ENCODE measurements at places on chromosomes 12 and 14.

GRCh38 chr12:32365473-32366064, 33.8 kb upstream of the FGD4 start:
- DNase-seq: peak; percentile 61

DNA sequence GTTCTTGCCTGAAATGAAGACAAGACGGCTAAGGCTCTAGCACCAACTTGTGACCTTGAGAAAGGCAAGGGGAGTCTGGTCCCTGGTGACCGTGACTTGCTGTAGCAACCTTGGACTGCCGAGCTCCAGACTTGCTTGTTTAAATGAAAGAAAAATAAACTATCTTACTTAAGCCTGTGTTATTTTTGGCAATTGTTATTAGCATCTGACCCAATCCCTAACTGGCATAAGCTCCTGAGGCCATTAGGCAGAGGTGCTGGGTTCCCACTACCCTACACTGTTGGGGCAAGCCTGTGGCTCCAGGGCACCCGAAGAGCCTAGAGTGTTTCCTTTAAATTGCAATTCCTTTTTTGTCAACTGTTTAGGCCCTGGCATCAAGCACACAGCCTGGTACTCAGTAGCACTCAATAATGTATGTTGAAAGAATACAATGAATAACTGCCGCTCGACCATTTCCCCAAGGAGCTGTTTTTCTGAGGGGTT, 106.9 kb upstream of the HIF1A start:
- peak; percentile 47 for DNase-seq

GRCh38 chr14:97796511-97796910, 999.3 kb downstream of the VRK1 start:
- DNase-seq: no peak

- DNase-seq: no peak
Observed at GRCh38 chr14:65387628-65388027, 24.9 kb upstream of the FUT8 start.

GRCh38 chr12:4275870-4276301, 2.3 kb downstream of the CCND2 start:
- peak; percentile 69 for DNase-seq

GRCh38 chr12:75913502-75914351, 117.8 kb downstream of the PHLDA1 start:
- DNase-seq: no peak

DNA sequence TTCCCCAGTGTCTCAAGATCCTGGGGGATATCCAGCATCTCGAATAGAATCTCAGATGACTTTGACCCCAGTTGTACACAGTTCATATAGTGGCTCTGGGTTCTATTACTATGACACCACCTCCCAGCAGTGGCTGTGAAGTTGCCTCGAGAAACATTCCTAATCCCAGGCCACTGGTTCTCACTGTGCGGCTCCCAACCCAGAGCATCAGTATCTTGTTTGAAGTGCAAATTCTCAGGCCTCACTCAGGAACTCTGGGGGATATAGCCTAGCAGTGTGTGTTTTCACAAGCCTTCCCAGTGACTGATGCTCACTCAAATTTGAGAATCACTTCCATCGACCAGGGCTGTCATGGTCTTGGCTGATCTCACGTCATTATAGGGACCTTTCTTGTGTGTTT, 69.3 kb upstream of the IGF1 start:
- no peak for DNase-seq

GRCh38 chr14:22426711-22427110, 162.3 kb downstream of the DAD1 start:
- no peak for DNase-seq

GRCh38 chr12:1702713-1703112, 11.8 kb downstream of the ADIPOR2 start:
- no peak for DNase-seq

DNA sequence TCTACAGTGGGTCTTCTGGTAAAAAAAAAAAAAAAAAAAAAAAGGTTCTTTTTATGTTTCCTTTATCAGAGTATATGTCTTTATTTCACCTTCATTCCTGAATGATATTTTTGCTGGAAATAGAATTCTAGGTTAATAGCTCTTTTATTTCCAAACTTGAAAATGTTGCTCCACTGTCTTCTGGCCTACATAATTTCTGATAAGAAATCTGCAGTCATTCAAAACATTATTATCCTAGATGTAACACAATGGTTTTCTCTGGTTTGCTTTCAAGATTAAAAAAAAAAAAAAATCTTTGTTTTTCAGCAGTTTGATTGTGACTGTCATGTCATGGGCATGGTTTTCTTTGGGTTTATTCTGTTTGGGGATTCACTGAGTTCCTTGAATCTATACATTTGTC, 19.5 kb downstream of the DCP1B start:
- no peak for DNase-seq

DNA sequence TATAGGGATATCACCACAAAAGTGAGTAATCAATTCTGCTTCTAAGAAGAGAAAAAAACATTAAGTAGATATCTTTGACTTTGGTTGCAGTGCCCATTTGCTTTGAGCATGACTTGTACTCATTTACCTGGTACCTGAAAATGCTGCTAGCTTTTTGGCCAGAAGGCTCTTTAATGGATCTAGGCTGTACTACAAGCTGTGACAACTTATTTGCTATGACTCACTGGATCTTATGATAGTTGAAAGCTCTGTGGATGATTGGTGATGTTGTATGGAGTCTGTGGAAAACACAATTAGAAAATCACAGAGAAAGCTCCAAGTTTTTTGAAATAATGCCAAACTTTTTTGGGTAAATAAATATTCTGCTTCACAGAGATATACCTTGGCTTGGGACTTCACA, 960.9 kb upstream of the FBXO33 start:
- DNase-seq: no peak

GRCh38 chr12:125105600-125105999, 40.4 kb downstream of the AACS start:
- no peak for DNase-seq

DNA sequence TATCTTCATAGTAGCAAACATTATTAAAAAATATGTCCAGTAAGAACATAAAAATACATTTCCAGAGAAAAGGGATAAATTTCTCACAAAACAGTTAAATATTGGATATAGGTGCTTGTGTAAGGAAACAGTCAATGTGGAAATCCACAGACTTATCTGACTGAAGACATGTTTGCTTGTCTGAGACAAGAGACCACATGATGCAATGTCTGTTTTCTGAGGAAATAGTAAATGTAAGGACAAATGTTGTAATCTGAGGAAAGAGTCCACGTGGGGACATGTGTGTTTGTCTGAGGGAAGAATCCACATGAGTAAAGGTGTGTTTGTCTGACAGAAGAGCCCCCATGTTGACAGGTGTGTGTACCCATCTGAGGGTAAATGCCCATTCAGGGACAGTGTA, 1093.2 kb downstream of the TMEM121 start:
- no peak for DNase-seq

- no peak for DNase-seq
Observed at GRCh38 chr14:92173668-92174067, 51.9 kb downstream of the CPSF2 start.

DNA sequence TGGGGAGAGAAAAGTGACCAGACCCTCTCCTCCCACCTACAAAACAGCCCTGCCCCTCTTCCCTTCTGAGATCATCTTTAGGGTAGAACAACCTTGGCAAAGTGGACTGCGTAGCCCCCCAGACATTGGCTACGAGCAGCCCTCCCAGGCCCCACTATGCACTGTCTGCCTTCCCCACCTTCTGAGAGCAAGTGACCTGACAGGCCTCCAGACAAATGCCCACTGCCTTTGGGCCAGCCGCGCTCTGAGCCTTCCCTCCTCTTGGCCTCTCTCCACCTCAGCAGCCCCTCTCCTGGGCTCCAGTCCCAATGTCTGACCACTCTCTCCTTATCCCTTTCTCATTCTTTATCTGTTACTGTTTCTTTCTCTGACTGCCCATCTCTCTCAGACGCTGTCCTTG, 46.5 kb upstream of the CCND2 start:
- DNase-seq: no peak

- no peak for DNase-seq
Observed at GRCh38 chr14:53180272-53181221, 27.4 kb upstream of the DDHD1 start.

- peak; percentile 18 for DNase-seq
Observed at GRCh38 chr12:89948271-89949175, 239.9 kb upstream of the ATP2B1 start.

DNA sequence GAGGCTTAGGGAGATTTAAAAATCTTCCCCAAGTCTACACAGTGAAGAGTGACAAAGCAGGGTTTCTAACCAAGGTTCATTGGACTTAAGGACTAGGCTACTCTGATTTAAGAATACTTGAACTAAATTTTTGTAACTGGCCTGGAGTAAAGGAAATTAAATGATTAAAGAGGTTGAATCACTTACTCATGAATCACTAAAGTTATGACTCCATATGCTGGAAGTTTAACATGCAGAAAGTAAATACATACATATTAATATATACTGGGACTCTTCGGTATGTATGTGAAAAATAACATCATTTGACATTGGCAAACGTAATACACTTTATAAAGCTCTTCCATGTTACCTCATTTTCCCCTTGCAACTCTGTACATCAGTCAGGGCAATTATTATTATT, 322.9 kb downstream of the KCNH5 start:
- DNase-seq: no peak

DNA sequence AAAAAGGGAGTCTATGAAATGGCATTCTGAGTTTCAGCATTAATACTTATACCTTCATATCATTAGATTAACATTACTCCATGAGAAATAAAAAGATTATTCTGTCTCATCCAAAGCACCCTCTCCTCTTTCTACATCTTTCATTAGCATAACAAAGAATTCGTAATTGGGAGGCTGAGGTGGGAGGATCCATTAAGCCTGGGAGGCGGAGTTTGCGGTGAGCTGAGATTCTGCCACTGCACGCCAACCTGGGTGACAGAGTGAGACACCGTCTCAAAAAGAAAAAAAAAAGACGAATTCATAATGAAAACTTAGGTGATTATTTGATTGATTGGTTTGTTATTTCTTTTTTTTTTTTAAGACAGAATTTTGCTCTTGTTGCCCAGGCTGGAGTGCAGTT, 1.8 kb upstream of the CDK17 start:
- DNase-seq: no peak

- DNase-seq: no peak
Observed at GRCh38 chr14:99939421-99939820, 125.8 kb upstream of the EVL start.

DNA sequence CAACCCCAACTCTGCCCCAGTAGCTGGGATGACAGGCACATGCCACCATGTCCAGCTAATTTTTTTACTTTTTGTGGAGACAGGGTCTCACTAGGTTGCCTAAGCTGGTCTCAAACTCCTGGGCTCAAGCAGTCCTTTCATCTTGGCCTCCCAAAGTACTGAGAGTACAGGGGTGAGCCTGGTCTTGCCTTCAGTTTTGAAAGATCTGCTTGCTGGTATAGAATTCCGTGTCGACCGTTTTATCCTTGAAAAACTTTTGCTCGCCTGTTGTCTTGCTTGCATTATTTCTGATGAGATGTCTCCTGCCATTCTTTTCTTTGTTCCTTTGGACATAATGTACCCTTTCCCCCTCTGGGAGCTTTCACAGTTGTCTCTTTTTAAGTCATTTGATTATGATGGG, 92.0 kb upstream of the DYNC1H1 start:
- DNase-seq: no peak

- DNase-seq: no peak
Observed at GRCh38 chr12:116287842-116288301, 10.4 kb upstream of the MED13L start.

DNA sequence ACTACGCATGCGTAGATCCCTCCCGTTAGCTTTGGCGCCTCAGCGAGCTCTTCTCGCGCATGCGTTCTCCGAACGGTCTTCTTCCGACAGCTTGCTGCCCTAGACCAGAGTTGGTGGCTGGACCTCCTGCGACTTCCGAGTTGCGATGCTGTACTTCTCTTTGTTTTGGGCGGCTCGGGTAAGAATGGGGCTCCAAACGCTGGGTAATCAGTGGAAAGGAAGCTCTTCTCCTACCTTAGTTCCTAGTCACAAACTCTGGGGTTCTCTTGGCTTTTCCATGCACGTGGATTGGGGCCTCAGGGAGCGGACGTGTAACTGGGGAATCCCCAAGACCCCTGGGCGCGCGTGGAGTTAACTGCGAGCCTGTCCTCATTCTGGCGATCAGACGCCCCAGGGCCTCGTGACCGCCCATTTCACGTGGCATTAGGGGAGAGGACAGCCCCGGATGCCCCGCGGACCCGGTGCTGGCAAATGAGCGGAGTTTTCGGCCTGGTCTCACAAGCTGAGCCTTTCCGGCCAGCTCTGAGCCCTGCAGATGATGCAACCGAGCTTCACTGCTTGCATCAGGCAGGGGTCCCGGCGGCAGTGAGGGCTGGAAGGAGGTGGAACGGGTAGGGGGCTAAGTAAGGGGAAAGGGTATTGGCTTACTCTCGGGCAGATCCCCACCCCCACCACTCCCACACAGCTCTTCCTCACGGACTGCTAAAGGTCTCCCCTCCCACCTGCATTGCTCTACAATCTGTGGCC, at the start of gene SHMT2:
TSS of gene SHMT2 (plus strand) at position 78 of the 747 bp plus-strand sequence. CDS start at position 146, 68 bp downstream.
- peak; percentile 98 for DNase-seq

GRCh38 chr12:46977871-46978375, 101.5 kb upstream of the PCED1B start:
- DNase-seq: no peak

DNA sequence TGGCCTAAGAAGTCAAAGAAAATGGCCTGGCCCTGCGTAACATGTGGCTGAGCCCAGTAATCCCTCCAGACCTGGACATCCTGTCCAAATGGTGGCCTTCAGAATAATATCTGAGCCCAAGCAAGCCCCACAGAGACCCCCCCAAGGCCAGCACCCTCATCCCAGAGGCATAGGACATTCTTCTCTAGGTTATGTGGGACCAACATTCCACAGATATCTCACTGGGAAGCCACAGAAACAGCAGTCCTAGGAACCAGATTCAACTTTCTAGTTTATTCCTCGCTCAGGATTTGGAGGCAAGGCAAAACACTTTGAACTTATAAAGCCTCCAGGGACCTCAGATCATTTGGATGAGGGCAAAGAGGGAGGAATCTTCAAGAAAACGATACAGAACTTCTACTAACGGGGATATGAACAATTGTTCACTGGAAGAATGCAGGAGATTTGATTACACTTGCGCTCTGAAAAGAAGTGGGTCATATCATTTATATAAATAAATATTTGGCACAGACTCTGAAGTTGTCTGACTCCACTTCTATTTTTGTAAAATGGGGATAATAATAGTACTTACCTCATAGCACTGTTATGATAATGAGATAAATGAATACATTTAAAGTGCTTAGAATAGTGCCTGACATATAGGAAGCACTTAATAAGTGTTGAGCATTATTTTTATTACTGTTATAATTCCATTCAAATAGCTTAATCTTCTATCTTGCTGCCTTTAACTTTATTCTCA, 171.5 kb downstream of the NUAK1 start:
- DNase-seq: no peak

GRCh38 chr12:86945685-86946196, 689.5 kb upstream of the MGAT4C start:
- DNase-seq: no peak

DNA sequence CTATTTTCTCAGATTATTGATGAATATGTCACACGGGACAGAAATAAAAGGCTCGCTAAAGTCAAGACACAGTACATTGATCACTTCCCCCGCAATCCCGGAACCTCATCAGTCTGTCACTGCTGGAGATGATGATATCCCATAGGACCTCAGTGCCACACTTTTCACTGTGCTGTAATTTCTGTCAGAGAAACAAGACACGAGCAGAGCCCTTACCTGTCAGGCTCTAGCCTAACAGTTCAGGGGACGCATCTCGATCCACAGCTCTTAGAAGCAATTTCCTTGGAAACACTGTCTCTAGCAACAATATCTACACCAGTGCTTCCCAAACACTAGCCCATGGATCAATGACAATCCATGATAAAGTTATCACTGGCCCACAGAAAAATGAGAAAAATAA, 140.0 kb downstream of the GRIN2B start:
- DNase-seq: no peak
